Tibial nerve (tissue), 4 donors: ENCODE measurements at places on chromosomes 11 and 22. TPM values are rescaled to one million over a fixed set of nuclear protein-coding genes. Genes with fewer than 3 reads are reported as not detected.

GRCh38 chr11:73394416-73395296, 18.5 kb downstream of the RELT start:
- no peak for DNase-seq

DNA sequence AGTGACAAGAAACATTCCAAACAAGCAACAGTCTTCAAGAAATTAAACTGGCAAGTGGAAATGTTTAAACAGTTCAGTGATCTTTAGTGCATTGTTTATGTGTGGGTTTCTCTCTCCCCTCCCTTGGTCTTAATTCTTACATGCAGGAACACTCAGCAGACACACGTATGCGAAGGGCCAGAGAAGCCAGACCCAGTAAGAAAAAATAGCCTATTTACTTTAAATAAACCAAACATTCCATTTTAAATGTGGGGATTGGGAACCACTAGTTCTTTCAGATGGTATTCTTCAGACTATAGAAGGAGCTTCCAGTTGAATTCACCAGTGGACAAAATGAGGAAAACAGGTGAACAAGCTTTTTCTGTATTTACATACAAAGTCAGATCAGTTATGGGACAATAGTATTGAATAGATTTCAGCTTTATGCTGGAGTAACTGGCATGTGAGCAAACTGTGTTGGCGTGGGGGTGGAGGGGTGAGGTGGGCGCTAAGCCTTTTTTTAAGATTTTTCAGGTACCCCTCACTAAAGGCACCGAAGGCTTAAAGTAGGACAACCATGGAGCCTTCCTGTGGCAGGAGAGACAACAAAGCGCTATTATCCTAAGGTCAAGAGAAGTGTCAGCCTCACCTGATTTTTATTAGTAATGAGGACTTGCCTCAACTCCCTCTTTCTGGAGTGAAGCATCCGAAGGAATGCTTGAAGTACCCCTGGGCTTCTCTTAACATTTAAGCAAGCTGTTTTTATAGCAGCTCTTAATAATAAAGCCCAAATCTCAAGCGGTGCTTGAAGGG, 6.0 kb downstream of the MALAT1 start:
- DNase-seq, result no peak

Gene UBQLNL
- 3.7 TPM for total RNA-seq

DNA sequence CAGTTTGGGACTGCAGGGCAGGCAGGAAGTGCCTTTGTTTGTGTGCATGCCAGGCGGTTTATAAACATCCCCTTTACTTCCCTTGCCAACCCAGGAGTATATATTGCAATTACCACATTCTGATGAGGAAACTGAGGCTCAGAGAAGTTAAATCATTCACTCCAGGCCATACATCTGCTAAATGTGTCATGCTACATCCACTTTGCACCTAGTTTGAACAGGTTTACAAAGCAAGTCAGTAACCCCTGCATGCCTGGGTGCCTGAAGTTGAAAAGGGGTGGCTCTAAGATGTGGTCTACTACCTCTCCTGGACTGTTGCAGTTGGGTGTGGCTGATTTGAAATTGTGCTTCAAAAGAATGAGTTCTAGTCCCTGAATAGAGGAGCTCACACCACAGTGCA, 23.6 kb downstream of the FLI1 start:
- no peak for DNase-seq

DNA sequence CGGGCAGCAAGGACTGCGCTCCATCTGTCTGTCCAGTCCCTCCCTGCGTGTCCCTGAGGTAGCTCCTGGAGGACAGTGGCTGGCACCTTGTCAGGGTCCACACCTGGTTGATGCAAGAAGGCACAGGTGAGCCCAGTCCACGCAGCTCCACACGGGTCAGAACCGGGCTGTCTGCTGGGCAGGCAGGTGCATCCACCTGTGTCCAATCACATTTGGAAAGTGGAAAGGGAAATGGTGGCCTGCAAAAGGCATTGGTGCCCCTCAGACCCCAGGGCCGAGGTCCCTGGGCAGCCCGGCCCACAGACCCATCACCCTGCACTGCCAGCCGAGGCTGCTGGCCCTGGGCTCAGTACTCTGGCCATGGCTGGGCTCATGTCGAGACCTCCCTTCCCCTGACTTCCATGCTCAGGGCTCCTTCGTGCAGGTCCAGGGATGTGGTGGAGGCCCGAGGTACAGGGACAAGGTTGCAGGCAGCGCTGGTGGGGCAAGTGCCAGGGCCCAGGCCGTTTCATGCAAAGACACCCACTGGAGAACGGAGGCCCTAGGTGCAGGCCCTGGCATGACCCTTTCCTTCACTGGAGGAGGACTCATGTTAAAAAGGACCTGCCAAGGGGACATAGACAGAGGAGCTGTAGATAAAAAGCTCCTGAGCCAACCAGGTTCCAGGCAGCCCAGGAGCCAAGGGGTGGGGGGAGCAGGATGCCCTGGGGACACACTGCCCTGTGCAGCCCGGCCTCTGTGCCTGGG, 38.9 kb upstream of the TH start:
- no peak for DNase-seq

DNA sequence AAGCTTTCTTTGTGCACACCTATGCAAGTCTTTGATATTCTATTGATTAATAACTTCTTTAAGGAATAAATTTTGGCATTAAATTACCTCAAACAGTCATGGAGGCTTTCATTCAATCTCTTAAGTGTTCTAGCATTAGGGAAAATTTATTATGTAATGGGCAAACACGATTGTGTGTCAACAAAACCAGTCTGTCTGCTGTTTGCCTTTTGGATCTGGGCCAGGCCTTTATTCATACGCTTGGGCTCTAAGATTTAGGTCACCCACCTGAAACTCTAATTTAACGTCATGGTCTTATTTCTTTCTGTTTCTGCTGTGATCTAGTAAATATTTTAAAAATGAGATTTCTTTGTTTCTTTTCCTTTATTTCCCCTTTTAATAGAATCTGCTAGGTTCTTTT, 1270.6 kb downstream of the LRRC4C start:
- DNase-seq, result no peak

DNA sequence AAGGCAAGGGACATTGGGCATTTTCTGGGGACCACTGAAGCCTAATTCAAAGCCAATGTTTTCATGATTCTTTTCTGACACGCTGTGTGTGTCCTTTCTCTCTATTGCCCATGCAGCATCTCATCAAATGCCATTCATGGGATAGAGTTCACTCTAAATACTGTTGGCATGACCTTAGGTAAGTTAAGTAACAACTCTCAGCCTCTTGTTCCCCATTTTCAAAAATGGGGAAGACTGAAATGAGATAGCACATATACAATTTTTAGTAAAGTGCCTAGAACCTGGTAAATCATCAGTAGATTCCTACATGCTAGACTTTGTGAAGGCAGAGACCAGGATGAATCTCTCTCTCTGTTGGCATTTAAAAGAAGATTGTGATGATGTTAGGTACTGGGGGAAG, 12.7 kb upstream of the OR52K2 start:
- DNase-seq, result no peak

DNA sequence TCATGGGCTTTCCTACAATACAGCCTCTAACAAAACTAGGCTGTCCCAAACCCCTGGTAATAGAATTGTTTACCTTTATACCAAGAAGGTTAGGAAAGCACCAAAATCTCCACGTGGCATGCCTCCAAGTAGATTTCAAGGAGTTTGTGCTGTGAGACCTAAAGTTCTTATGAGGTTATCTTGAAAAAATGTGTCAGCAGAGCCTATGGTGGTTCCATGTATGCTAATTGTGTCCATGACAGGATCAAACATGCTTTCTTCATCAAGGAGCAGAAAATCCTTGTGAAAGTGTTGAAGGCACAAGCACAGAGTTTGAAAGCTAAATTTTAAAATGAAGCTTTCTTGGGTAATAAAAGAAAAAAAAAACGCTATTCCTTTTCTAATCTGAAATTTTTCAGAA, 36.2 kb downstream of the CCDC73 start:
- no peak for DNase-seq

GRCh38 chr11:11976481-11977127, 31.8 kb downstream of the DKK3 start:
- no peak for DNase-seq

DNA sequence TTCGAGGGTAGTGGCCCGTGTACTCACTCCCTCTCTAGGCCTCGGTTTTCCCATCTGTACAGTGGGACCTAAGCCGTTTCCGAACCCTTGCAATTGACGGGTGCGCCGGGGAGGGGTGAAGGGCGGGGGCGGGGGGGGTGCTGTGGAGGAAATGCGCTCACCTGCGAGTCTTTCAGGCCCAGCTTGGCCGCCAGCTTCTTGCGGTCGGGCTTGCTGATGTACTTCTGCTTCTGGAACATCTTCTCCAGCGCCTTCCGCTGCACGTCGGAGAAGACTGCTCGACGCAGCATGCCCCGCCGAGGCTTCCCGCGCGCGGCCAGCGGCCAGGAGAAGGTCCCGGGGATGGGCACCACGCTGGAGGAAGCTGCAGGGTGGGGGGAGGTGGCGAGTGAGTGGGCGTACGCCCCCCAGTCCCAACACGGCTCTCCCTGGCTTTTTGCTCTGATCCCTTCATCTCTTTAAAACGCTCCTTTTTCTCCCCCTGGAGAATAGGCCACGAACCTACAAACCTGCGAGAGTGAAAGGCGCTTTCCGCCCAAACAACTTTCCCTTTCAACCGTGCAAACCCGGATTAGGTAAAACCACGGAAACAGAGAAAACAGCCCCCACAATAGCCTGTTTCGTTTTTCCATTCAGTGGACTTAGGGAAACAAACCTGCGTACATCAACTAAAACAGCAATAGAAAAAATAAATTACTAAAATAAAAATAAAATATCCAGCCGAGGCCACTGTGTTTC, 3.2 kb downstream of the DBX1 start:
- no peak for DNase-seq

GRCh38 chr11:61090521-61090920, 11.8 kb upstream of the CD5 start:
- no peak for DNase-seq

DNA sequence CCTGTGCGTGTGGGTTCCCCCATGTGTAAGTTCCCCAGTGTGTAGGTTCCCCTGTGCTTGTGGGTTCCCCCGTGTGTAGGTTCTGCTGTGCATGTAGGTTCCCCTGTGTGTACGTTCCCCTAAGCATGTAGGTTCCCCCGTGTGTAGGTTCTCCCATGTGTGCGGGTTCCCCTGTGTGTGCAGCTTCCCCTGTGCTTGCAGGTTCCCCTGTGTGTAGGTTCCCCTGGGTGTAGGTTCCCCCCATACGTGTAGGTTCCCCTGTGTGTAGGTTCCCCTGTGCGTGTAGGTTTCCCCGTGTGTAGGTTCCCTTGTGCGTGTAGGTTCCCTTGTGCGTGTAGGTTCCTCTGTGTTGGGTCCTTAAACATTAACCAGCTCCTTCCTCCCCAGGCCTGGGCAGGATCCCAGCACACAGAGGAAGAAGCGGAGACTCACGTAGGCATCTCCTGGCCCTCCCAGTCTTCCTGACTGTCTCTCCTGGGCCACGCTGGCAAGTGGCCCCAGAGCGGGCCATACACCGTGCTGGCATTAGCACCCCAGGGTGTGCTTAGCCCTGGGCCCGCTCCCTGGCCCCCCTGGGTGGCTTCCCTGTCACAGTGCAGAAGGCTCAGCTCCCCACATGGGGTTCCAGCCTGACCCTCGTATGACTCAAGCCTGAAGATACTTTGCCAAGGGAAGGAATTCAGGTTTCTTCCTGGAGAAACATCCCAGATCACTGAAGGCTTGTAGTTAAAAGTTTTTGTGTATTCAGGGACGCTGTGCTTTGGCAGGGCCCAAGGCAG, 2.8 kb upstream of the GRAMD4 start:
- no peak for DNase-seq

DNA sequence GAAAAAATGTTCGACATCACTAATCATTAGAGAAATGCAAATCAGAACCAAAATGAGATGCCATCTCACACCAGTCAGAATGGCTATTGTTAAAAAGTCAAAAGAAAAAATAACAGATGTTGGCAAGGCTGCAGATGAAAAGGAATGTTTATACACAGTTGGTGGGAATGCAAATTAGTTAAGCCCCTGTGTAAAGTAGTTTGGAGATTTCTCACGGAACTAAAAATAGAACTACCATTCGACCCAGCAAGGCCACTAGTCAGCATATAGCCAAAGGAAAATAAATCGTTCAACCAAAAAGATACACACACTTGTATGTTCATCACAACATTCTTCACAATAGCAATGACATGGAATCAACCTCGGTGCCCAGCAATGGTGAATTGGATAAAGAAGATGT, 503.2 kb downstream of the OPCML start:
- DNase-seq, result no peak

DNA sequence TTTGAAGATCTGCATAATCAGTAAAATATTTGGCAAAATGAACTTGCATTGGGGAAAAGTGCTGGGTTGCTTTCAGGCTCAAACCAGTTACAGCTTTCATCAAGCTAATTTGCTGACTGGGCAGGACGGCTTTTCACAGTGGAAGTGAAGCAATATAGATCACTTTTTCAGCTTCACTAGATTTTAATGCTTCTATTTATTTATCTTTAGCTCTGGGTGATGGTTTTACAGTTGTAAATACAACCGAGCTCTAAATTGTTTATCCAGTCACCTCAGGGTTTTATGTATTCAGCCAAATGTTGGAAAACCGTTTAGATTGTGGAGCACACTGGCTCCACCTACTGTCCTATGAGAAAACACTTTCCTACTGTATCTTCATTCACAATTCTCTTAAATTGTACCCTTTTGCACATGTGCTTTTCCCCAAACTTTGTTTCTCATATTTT, 58.2 kb downstream of the ACER3 start:
- peak; percentile 15 for DNase-seq

- DNase-seq, result no peak
Measured at GRCh38 chr11:79507706-79508105, 66.9 kb upstream of the TENM4 start.

DNA sequence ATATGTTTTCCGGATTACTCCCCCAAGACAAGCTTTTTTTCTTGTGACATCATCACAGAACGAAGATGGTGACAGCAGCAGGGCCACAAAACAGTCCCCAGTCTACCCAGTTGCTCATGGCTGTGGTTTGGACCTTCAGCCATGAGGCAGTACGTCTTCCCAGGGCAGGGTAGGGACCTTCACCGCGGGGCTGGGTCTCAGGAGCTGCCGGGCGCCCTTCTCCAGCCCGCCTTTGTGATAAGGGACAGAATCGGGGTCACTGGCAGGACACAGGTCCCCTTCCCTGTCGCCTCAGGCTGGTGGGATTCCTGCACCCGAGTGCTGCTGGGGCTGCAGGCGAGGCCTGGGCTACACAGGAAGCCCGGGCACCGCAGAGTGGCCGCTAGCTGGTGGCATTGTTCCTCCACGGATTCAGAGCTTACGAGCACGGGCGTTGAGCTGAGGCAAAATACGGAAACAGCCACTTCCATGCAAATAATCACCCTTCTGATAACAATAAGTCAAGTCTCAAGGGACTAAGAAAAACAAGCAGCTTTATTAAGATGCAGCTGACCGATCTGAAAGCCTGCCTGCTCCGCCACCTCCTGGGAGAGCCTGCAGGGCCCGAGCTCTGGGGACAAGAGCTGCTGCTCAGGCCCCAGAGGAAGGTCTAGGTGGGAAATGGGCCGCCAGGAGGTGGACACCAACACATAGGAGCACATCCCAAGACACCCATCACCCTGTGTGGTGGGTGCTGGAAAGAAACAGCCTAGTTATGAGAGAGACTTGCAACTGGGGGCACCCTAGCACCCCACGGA, 12.3 kb downstream of the TBX1 start:
- no peak for DNase-seq

- DNase-seq, result no peak
Measured at GRCh38 chr11:102990145-102990544, 34.6 kb upstream of the MMP13 start.
